C1 segment of cervical spinal cord (tissue), 14 donors: ENCODE measurements at places on chromosomes 4 and X.

- DNase-seq = no peak
Measured at GRCh38 chrX:76971393-76972376, 475.5 kb upstream of the FGF16 start.

DNA sequence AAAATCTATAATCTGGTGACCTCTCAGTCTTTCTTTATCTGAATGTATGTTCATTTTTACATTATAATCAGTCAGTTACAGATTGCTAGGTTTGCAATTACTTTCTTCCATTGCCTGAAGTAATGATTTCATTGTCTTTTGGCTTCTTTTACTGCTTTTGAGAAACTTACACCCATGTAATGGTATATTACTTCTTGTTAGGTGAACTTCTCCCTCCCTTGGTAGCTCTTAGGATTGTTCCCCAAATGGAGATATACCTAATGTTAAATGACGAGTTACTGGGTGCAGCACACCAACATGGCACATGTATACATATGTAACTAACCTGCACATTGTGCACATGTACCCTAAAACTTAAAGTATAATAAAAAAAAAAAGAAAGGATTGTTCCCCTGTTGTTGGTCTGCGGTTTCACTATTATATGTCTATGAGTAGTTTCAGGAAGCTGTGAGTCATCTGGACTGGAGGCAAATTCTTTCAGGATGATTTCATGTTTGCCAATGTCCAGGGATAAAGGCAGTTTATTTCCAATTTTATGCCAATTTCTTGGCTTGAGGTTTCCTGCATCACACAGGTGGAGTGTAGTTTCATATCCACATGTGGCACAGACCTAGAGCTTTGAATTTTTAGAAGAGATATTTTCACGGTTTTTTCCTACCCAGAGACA is 21.8 kb downstream of the SPANXC start:
- DNase-seq = no peak

GRCh38 chr4:183838987-183839712 is 66.0 kb upstream of the STOX2 start:
- DNase-seq = no peak

GRCh38 chrX:138945219-138945618 is 233.7 kb upstream of the FGF13 start:
- DNase-seq = no peak

DNA sequence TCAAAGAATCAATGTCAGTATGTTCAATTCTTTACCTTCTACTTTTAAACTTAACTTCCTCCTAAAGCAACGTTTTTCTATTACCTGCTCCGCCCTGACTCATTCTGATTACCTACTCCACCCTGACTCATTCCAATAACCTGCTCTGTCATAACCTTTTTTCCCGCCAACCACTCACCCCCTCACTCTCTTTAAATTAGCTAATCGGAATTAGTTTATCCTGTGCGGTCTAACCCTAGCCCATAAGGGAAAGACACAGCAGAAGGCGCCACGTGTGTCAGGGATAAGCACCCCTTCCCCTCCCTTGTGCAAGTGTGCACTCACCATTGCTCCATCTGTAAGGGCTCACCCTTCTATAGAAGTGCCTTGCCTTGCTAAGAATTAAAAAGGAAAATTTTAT is 64.4 kb downstream of the EIF4E start:
- DNase-seq = no peak

- no peak for DNase-seq
Measured at GRCh38 chrX:52271206-52271605, 86.5 kb downstream of the MAGED4 start.

DNA sequence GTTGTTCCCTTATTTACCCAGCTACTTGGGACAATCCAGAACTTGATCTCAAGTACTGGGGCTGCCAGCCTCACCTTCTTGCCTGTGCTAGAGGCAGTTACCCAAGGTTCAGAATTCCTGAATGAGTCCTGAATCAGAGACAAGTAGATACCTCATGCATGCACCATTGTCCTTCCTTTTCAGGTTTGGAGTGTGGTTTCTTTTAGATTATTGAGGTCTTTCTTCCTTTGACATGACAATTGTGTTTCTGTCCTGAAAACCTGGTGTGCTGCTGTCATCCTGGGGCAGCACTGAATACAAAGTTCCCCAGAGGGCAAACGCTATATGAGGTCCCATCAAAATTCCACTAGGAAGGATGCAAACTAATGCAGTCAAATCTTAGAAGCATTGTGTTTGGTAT is 3.5 kb downstream of the CXCL2 start:
- no peak for DNase-seq

DNA sequence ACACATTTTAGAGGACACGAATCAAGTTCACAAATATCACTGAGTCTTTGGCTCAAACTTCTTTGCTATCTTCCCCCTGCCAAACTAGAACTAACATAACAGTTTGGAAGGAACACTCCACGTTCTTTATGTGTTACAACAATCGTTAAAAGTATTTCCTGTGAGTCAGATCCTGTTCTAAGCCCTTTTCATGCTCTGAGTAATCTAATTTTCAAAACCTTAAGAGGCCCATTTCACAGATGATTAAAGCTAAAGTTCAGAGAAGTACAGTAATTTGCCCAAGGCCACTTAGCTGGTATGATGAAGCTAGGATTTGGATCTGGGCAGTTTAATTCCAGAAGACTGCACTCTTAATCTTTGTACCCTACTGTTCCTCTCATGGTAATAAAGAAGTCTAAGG is 854.4 kb upstream of the INTU start:
- DNase-seq = no peak

DNA sequence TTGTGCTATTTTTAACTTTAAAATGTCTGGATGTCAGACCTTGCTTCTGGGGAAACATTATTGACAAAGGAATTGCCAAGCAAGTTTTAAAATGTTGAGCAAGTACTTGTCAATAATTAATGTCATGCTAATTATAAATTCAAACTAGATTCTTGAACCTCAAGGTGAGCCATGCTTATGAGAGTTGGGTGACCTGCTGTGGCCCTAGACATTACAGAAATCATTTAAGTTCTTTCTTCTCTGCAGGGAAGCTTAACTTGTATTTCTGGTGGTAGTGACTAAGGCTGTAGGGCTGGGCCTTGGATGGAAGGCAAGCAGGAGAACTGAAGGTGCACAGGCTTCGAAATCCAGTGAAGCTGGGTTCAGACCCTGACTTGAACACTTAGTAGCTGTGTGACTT is 14.8 kb upstream of the UCHL1 start:
- DNase-seq = no peak

- no peak for DNase-seq
Measured at GRCh38 chr4:112813790-112814189, 176.8 kb downstream of the LARP7 start.

GRCh38 chr4:7167706-7168105 is 24.6 kb upstream of the SORCS2 start:
- no peak for DNase-seq
